ENCODE measurements at places on chromosomes 13 and 19. TPM values are rescaled to one million over a fixed set of nuclear protein-coding genes. Genes with fewer than 3 reads are reported as not detected.

DNA sequence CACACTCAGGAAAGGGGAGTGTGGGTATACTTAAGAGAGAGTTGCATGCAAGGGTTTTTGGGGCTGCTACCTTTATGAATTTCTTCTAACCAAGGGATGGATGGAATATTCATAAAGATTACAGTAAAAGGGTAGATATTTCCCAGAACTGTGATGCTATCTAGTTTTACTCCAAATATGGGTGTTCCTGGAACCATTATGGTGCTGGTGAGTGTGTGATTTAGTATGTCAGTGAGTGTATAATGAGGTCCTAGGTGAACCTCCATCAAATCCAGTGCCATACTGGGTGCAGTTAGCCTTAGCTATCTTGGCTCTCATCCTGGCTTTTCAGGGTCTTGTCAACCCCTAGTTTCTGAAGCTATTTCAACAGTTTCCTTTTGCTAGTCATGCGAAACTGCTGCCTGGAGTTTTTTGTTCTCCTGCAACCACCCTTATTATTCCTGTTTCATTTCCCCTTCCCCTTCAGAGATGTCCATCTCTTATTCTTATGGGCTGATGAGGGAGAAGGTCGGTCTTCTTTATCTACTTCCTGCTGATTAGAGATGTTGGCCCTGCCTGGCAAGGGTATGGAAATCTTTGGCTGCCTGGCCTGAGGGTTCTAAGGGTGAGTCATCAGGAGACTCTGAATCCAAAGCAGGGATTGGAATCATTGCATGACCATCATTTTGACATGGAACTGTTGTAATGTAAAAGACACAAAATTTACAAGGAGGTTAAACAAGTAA, 202.3 kb downstream of the NBEA start:
- DNase-seq, result no peak

GRCh38 chr19:55870736-55871135, 34.4 kb downstream of the NLRP4 start:
- no peak for DNase-seq

GRCh38 chr19:55986487-55986886, at the start of gene NLRP5:
Gene NLRP5 (plus strand): TSS chr19:55986775.
- no peak for DNase-seq

GRCh38 chr13:41962994-41963393, 2.1 kb upstream of the VWA8 start:
- DNase-seq, result no peak

DNA sequence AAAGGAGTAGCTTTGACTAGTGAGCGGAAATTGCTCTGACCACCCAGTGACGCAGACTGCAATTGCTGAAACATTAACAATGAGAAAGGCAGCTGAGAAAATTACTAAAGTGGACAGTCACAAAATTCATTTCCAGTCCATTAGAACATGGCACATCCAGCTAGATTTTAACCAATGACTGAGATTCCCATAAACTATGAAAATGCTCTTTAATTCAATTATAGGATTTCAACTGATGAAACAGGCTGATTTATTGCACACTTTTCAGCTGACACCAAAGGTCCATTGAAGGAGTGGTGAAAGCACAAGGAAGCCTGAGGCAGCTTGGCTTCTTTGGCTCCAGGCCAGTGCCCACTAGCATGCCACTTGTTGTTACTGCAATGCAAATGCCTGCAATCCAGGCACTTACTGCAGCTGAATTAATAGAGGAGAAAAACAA, 933.4 kb downstream of the SLITRK6 start:
- DNase-seq, result no peak

SIGLEC7 gene
- 2.0 TPM for total RNA-seq

DNA sequence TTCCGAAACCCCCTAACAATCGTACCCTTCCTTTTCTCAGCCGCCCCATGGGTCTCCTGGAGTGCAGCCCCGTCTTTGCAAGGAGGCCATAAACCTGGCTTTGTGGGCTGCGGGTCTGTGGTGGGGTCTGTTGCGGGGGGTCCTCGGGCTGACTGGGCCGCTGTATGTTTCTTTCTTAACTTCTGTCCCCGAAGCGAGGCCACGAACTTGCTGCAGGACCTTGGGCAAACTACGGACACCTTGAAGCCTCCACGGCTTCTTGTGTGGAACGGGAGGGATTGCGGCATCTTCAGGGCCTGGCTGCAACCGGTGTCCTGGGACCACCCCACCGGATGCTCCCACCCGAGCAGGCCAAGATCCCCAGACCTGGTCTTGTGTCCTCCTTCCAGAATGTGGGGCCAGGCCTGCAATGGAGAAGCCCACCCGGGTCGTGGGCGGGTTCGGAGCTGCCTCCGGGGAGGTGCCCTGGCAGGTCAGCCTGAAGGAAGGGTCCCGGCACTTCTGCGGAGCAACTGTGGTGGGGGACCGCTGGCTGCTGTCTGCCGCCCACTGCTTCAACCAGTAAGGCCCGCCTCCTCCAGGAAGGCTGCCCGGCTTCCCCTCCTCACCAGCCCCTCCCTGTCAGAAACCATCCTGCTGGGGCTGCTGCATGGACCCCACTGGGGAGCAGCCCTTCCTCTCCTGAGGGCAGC, 12.0 kb downstream of the TIMM13 start:
- DNase-seq, result no peak

GRCh38 chr19:45125975-45126493, 33.1 kb downstream of the PPP1R37 start:
- DNase-seq, result peak; percentile 70

DNA sequence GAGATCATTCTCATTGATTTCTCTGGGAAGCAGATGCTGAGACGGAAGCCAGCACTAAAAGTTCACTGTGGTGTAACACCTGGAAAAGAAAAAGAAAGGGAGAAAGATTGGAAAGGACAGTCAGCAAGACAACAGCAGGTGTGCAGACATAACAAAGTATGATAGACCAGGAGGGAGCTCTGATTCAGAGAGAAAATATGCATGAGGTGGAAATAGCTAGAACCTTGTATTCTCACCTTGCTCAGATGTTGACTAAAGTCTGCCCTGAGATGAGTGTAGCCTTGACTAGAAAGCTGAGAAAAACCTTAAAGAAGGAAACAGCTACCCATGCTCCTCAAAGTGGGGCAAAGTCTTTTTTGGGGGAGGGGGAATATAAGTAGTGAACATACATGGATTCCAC, 1711.8 kb downstream of the EFNB2 start:
- no peak for DNase-seq

DNA sequence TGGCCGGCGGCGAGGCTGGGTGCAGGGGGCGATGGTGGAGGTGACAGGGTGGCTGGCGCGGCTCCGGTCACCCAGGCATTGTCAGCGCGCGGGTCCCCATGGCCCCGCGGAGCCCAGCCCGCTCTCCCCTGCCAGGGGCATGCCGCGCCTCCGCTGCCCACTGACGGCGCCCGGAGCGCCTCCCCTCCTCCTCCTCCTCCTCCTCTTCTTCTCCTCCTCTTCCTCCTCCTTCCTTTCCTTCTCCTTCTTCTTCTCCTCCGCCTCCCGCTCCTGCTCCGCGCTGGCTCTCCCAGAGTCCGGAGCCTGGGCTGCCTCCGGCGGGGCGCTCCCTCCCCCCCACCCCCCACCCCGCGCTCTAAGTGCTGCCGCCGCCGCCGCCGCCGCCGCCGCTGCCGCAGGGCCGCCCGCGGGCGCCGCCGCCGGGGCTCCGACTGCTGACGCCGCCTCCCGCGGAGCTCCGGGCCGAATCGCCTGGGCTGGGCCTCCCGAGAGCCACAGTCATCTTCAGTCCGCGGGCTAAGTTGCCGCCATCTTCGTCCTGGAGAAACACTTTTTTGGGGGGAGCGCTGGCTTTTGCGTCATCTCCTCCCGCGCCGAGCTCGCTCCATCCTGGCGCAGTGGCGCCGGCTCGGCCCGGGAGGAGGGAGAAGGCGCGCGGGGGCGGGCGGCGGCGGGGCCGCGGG, 348.3 kb downstream of the LIG4 start:
- no peak for DNase-seq

- DNase-seq, result no peak
Measured at GRCh38 chr13:99864627-99864990, 107.0 kb downstream of the ZIC5 start.

- no peak for DNase-seq
Measured at GRCh38 chr19:33290956-33291622, 11.2 kb downstream of the CEBPA start.

GRCh38 chr19:35090506-35091214, 25.0 kb upstream of the FXYD3 start:
- DNase-seq, result no peak

GRCh38 chr19:41706741-41707501, 1.5 kb upstream of the CEACAM5 start:
- DNase-seq, result peak; percentile 59

ZNF98 gene
- total RNA-seq, result 0.71 TPM

TUBB4A gene
- 47.8 TPM for total RNA-seq

RNF113B gene
- total RNA-seq, result not detected

- no peak for DNase-seq
Measured at GRCh38 chr13:70162141-70162540, 53.9 kb upstream of the KLHL1 start.

PBX4 gene
- total RNA-seq, result 5.1 TPM

DNA sequence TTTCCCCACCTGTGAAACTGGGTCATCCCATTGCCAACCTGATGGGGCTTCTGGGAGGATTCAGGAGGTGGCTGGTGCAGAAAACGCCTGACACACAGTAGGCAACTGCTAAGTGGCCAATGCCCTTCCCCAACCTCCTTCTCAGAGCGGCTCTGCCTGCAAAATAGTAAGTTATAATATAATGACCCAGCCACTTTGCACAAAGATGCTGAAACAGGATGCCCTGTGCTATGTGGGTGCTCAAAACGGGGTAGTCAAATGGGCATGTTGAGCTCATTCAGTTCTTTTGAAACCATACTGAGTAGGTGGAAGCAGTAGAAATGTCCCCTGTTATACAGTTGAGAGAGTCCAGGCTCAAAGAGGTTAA, 507 bp downstream of the MARCHF2 start:
- no peak for DNase-seq

GRCh38 chr13:91360246-91360751, 12.8 kb downstream of the MIR17HG start:
- no peak for DNase-seq

DNA sequence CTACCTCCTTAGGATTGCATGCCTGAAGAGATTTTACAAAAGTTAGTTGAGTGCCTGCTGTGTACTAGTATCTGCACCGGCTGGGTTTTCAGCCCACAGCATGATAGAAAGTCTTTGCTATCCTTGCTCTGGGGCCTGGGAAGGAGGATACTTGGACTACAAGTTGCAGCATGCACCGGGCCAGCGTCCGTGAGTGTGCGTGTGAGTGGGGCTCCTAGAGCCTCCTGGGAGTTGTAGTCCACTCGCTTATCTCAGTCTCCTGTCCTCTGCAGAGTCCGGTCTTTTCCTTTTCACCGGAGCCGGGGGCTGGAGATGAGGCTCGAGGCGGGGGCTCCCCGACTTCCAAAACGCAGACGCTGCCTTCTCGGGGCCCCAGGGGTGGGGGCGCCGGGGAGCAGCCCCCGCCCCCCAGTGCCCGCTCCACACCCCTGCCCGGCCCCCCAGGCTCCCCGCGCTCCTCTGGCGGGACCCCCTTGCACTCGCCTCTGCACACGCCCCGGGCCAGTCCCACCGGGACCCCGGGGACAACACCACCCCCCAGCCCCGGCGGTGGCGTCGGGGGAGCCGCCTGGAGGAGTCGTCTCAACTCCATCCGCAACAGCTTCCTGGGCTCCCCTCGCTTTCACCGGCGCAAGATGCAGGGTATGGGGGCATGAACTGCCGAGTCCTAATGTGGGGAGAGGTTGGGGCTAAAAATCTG, 20.6 kb downstream of the BRSK1 start:
- no peak for DNase-seq

PROSER3 gene
- 29.4 TPM for total RNA-seq

- no peak for DNase-seq
Measured at GRCh38 chr13:26601669-26602068, 44.2 kb downstream of the WASF3 start.

DNA sequence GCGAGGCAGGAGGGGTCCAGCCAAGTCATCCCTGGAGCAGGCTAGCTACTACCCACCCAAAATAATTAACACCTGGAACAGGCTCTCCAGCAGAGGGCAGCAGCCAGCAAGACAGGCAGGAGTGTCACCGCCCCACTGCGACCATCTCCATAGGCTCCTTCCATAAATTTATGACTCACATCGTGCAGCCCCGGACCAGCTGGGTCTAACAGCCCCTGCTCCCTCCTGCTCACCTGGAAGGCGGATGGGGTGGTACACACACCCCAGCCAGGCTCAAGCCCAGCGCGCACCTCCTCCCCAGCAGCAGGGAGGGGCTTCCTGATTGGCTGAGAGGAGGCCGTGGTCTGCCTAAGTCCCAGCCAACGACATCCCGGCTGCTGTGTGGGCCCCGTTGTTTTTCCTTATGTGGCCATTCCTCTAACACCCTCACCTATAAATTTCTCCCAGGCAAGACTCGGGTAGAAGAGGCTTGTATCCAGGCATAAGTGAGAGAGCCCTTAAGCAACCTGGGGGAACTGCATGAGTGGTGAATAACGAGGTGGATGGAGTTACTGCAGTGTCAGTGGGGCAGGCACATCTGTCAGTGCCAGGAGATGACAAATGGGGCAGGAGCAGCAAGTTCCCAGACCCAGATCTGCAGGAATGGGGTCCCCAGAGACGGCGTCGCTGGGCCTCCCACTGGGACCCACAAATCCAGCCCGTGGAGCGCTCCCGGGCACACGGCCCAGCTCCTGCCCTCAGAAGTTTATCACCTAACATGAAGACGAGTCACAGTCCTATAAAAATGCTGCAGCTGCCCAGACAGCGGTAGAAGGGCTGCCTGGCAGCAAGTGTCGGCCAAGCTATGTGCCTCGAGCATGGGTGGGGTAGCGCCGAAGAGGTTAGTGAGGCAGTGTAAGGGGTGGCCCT, 43.1 kb downstream of the CEBPG start:
- no peak for DNase-seq

DNA sequence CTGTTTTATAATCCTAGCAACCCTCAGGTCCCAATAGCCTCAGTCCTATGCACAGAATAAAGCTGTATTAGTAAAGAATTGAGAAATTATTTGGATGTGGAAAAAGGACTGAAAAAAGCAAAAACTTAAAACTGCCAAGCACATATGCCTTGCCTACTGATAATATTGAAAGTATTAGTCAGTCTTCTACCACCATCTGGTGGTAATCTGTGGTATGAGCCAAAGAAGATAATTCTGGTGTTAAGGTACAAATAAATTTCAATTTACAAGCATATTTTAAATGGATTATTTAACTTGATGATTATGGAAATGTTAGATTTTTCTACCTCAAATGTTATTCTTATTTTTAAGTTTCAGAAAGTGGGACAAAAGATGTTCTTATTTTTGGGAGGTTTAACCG, 460.3 kb upstream of the KLHL1 start:
- no peak for DNase-seq

- DNase-seq, result no peak
Measured at GRCh38 chr13:66407128-66407527, 823.0 kb downstream of the PCDH9 start.

CLEC11A gene
- 16.6 TPM for total RNA-seq

DNA sequence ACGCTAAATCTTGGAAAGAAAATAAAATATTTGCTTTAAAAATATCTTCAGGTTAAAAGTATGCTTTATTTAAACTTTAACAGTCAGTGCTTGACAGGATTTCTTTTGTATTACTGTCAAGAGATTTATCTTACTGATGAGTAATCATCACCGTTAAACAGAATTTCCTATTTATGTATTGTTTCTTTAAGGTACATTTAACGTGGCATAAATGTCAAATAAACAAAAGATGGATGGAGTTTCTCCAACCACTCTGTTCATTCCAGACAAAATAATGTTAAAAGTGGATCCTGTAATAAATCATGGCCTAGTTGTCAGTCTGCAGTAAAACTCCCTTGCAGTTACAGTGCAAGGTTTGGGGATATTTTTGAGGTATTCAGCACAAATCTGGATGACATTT, 298.3 kb downstream of the DIAPH3 start:
- DNase-seq, result no peak
